Activated CD8-positive, alpha-beta T cell treated with anti-CD3 and anti-CD28 coated beads, Interleukin-2, amount 10 ng/mL, durations not matched to agents 7 days and 5 days (primary cell): ENCODE measurements at places on chromosomes 12 and 14. TPM values are rescaled to one million over a fixed set of nuclear protein-coding genes. Genes with fewer than 3 reads are reported as not detected.

WIF1 gene
- not detected for total RNA-seq

COQ5 gene
- total RNA-seq, result 30.6 TPM

P2RX2 gene
- total RNA-seq, result not detected

PPFIA2 gene
- total RNA-seq, result not detected

GRCh38 chr14:72308967-72309485 lies 376.8 kb downstream of the RGS6 start:
- H3K27me3 ChIP-seq, result peaks cover 26% of the 10 kb centered on the region
- DNase-seq, result no peak
- H3K27ac ChIP-seq, result no peak overlapping the region
- H3K4me3 ChIP-seq, result no peak overlapping the region
- H3K4me1 ChIP-seq, result peaks cover 6% of the 10 kb centered on the region
- H3K36me3 ChIP-seq, result no peaks in the 10 kb centered on the region

GRCh38 chr12:91630596-91631293 lies 448.1 kb upstream of the DCN start:
- no peaks in the 10 kb centered on the region for H3K27me3 ChIP-seq
- H3K4me3 ChIP-seq, result no peak overlapping the region
- peaks cover 2% of the 10 kb centered on the region for H3K36me3 ChIP-seq
- DNase-seq, result no peak
